ENCODE measurements at places on chromosomes 13 and 19.

GRCh38 chr13:61142506-61142905 lies 273.1 kb downstream of the PCDH20 start:
- no peak for DNase-seq

DNA sequence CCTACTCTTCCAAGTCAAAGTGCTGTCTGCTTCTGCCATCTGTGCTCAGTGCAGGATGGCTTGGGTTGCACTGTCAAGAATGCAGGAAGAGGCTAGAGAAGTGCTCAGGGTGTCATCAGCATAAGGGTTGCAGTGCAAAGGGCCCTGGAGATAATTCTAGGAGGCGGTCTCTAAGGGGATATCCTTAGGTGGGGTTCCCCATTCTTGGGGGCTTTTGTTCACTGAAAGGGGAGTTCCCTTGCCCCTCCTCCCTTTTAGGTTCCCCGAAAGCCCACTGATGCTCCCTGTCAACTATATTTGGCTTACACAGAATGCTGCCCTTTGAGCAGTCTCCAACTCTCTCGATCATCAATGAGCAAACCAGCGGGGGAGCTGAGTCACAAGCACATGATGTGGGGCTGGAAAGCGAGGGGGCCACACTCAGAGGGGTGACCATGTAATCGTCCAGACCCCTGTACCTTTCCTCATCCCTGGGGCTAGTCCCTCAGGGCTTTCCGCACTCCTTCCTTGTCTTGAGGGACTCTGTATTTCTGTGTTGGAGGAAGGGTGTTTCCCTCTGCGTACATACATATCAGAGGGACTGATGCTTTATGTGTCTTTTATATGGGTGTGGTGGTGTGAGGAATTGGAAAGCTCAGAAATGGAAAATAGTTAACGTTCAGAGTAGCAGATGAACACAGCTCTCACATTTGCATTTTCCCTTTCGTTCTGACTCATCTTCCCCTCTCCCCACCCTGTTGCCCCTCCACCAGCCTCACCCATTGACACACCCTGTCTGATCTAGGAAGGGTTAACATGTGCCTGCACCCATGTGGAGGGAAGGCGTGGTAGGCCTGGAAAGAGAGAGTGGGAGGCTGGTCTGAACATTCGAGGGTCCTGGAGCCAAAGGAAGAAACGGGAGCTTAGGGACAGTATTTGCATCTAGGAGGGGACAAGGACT lies 6.7 kb downstream of the ZBTB32 start:
- peak; percentile 48 for DNase-seq

DNA sequence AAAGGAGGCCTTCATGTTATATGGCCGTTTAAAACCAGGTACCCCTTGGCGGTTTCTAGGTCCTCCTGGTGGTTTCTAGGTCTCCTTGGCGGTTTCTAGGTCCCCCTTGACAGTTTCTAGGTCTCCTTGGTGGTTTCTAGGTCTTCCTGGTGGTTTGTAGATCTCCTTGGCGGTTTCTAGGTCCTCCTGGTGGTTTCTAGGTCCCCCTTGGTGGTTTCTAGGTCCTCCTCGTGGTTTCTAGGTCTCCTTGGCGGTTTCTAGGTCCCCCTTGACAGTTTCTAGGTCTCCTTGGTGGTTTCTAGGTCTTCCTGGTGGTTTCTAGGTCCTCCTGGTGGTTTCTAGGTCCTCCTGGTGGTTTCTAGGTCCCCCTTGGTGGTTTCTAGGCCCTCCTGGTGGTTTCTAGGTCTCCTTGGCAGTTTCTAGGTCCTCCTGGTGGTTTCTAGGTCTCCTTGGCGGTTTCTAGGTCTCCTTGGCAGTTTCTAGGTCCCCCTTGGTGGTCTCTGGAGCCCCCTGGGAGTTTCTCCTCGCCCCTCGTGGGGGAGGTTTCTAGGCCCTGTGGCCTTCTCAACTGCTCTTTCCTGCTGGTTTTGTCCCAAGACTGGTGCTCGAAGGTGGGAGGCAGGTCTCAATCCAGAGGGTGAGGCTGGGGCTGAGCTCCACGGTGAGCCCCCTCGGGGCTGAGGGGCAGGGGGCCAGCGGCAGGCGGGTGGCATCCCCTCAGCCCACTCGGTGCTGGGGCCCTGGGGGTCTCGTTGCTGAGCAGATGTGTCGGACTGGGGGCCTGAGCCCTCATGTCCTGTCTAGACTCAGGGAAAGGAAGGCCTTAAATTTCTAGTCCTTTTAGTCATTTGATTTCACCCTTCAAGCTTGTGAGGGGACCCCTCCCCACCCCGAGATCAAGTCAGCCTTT lies 8.0 kb downstream of the HCN2 start:
- no peak for DNase-seq

GRCh38 chr19:53333066-53333462 lies 485 bp upstream of the ZNF845 start:
- DNase-seq: peak; percentile 3

DNA sequence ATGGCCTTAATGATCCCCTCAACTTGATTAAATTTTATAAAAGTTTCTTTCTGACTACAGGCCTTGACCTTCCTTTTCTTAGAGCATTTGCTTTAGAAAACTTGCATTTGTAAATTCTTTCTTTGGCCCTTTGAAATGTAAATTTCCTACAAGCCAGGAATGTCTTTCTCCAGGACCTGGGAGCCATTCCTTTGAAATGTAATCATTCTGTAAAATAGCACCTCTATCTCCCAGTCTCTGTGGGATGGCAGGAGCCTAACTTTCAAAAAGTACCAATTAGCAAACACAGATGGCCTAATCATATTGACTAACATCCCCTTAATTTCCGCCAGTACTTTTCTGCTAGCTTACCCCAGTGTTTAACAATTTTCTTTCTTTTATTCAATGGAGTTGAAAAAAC lies 1394.2 kb upstream of the ATXN8OS start:
- DNase-seq: no peak

DNA sequence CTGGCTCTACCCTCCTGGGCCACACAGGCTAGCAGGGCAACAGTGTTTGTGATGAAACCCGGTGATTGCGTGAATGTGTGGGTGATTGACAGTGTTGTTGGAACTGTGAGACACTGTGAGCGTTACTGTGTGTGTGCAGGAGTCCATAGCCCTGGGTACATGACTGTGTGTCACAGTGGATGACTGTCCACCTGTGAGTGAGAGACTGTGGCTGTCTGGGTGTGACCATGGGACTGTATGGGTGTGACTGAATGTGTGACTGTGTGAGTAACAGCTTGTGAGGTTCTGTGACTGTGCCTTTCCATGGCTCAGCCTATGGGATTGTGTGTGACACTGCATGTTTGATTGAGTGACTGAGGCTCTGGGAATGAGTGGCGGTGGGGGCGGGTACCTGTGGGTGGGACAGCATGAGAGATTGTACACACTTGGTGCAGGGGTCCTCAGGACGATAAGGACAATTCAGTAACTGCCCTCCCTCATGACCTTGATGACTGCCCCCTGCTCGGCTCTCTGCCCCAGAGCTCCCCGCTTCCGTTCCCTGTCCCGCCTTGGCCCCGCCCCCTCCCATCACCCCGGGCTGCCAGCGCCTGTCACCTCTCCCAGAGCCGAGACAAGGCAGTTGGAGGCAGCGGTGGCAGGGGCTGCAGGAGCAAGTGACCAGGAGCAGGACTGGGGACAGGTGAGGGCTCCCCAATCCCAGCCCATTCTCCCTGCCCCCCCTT lies at the start of gene GIPR:
TSS of gene GIPR (plus strand) at position 602 of the 722 bp plus-strand sequence. CDS start 1,300 bp downstream, outside the sequence.
- peak; percentile 90 for DNase-seq

GRCh38 chr13:50684366-50684765 lies 159.1 kb downstream of the DLEU7 start:
- no peak for DNase-seq

GRCh38 chr19:7771072-7771471 lies 8.0 kb downstream of the CLEC4M start:
- DNase-seq: no peak

DNA sequence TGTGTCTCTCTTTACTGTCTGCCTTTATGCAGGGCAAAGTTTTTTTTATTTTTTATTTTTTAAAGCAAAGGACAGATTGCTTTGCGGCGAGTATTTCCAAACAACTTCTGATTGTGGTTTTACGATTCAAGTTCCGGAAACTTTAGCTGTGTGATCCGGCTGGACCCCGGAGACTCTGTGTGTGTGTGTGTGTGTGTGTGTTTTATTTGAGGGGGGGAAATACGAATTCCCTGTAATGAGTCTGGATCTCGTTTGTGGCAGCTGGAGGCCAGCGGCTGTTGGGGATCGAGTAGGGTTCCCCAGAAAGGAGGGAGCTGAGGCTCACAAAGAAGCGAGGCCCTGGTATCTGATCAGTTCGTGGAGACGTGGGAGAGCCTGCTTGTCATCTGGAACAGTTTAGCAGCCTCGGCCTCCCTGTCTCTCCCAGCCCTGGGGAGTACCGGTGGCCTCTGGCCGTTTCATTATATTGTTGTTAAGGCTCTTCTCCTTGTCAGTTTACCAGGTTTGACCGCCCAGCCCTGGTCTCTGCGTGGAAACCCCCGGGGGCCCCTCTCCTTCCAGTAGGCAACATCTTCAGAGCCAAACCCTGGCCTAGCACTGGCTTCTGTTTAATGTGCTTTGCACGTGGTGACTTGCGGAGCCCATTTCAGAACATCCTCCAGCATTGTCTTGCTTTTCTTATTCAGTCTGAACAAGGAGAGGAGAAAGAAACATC lies 1.3 kb downstream of the FARP1 start:
- no peak for DNase-seq

DNA sequence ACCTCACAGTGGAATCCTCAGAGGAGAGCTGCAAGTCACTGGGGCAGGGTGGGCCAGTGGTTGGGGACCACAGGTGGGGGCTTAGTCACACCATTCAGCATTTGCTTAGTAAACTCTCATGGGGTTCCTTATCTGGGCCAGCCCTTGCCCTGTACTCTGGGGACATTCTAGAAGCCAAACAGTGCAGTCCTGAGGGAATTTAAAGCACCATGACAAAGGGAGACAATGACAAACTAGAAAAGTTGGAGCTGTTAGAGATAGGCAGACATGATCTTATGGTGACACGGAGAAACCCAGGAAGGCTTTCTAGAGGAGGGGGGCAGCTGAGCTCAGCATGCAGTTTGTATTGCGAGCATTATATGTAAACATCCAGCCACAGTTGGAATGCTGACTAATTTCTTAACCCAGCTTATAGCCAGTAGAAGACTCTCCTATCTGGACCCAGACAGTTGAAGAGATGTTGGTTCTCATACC lies 87.6 kb downstream of the ZNF429 start:
- no peak for DNase-seq

GRCh38 chr19:15974856-15975255 lies 26.0 kb downstream of the OR10H4 start:
- DNase-seq: peak; percentile 75

DNA sequence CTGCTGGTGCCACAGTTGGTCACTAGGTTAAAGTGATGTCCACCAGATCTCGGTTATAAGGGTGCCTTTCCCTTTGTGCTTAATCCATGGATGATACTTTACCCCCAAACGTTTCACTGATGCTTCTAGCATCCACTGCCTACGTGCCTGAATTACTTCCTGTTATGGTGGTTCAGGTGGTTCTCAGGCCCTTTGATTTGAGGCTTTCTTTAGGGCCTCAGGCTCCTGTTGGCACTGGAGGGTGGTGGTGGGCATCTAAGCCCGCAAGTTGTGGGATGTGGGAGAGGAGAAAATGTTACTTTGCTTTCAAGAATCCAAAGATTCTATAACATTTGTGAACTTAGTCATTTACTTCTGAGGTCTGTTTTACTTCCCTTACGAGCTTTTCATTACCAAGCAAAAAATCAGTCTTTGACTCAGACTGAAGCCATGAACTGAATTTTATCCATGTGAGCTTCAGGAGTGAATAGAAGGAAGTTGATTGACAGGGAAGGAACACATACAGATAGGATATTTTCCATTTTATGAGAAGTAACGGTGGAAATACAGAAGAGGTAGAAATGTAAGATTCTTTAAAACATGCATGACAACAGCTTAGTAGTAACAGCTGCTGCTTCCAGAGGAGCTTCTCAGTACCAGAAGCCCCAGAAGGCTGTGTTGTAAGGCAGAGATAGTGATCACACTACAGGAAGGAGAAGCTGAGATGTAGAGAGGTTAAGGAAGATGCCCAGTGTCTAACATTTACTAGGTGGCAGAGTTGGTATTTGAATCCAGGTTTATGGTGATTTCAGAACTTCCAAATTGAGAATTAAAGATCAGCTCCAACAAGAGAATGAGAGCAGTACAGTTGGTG lies 65.0 kb downstream of the ARHGEF7 start:
- DNase-seq: no peak

DNA sequence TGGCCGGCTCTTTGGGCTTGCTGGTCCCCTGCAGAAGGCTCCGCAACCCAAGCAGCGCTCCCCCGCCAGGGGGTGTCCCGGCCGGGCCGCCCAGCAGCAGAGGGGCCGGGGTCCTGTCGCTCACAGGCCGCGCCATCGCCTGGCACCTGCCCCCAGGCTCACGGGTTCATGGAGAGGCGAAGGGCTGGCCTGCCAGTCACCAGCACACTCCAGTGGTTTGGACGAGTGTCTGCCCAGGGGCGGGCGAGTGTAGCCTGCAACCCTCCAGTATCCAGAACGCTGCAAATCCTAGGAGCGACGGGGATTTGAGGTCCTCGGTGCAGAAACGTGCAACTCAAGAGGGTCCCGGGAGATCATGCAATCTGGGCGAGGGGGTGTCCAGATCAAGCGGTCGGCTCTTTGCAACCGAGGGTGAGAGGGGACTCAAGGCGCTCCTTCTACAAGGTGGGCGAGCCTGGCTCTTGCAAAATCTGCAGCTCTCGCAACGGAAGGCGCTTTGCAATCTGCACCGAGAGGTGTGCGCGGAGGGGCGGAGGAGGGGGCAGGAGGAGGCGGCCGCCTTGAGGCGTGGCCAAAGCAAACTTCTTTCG lies at the start of gene DBP:
TSS of gene DBP (minus strand) at position 521 of the 590 bp plus-strand sequence. CDS start at position 136, 385 bp downstream.
- DNase-seq: peak; percentile 53

- DNase-seq: no peak
Observed at GRCh38 chr13:73287831-73288230, 229.0 kb downstream of the KLF5 start.

GRCh38 chr19:29216021-29216420 lies 3.1 kb upstream of the UQCRFS1 start:
- DNase-seq: no peak

DNA sequence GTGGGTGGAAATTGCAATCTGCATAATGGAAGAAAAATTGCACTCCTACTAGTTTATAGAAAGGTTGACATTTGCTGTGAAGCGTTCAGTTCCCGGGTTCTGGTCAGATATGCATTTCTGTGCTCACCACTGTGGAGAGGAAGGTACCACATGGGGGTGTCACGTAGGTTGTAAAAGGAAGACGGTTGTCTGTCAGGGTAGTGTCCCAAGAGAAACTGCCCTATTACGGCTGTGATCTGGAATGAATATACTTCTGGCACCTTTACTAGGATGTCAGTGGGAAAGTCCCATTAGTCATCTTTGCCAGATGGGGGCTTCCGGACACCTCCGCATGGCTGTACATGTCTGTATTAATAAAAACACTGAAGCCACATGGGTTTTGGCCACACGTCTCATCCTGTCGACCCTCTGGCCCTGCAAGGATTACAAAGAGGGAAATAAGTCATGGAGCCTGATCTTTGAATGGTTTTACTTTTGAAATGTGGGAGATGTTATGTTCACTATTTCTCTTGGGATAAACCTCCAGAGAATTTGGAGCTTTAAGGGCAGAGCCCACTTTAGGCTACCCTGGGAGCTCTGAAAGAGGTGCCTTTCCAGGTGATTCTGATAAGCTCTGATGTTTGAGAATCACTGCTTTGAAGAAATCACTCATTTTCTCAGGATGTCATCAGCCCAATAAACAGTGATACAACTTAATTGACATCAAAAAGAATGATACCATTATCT lies 133.9 kb downstream of the AKAP11 start:
- DNase-seq: no peak

GRCh38 chr19:5448374-5448773 lies 6.8 kb upstream of the ZNRF4 start:
- DNase-seq: no peak

- no peak for DNase-seq
Observed at GRCh38 chr19:28609944-28610343, 603.0 kb downstream of the UQCRFS1 start.

GRCh38 chr19:1776606-1777147 lies 23.4 kb downstream of the ONECUT3 start:
- DNase-seq: no peak
